CD4-positive, alpha-beta T cell treated with Interleukin-1 beta for 1 hour (primary cell): ENCODE measurements at places on chromosomes 7 and 10.

GRCh38 chr10:104328646-104328895 lies 9.7 kb downstream of the ITPRIP start:
- DNase-seq: no peak

GRCh38 chr10:15166325-15166724 lies 2.2 kb downstream of the NMT2 start:
- DNase-seq: no peak

GRCh38 chr10:132155723-132156381 lies 30.9 kb upstream of the DPYSL4 start:
- DNase-seq: no peak

DNA sequence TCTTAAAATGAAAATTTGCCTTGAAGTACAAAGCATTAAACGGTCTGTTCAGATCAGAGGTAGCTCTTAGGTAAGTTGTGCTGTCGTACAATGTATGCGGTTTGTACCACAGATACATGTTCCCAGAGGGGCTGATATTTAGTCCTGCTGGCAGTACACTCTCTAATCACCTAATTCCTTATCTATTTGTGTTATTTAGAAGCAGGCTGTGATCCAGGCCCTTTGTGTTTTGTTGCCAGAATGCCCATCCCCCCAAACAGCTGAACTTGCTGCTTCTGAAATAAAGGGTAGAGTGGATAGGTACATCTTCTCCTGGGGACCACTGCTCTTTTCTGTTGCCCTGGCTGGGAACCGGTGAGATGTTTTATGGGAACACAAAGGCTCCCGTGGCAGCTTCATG lies 84.5 kb downstream of the SND1 start:
- DNase-seq: no peak

DNA sequence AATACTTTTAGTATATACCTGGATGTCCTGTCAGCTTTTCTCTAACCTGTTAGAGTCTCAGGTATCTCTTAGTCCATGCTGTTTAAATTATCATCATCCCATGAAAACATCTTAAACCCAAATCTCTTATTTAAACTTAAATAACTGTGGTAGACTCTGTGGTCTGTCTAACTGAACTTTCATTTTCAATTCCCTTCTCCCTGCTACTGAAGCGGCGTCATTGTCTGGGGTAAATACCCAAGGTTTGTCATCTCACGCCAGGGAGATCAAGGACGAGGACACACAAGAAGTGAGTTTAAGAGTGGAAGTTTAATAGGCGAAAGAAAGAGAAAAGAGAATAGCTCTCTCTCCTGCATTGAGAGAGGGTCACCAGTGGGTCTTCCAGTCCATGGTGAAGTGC lies 804.4 kb upstream of the CELF2 start:
- no peak for DNase-seq

DNA sequence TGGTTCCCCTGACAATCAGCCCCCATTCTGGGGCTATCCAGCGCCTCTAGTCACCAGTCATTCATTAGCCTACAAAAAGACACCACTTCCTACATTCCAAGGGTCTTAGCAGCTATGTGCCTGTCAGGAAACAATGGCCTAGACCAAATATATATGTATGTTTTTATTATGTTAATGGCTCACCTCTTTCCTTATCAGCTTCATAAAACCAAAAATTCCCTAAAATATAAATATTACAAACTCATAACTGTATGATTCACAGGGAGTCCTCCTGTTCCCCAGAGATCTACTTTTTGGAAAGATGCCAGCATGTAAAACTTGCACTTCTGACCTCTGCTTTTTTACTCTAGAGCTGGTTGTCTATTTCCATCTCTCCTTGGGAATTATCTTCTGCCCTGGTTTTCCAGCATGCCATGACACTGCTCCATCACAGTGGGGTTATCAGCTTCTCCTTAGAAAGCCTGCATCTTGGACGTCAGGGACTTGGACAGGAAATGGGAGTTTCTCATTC lies 79.2 kb downstream of the ABCA13 start:
- no peak for DNase-seq

DNA sequence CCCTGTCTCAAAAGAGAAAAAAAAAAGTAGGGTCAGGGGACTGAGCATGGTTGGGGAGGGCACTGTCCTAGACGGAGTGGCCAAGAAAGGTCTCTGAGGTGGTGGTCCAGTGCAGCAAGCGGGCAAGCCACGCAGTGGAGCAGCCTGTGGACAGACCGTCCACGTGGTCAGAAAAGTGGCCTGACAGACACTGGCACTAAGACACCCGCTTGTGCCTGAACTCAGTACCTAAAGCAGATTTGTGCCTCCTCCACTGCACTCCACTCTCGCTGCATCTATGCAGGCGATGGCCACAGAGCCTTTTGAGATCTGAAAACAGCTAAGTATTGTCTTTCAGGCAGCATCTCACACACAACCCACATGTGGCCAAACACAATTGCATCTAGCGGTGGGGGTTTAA lies 8.8 kb downstream of the ASB10 start:
- DNase-seq: no peak

DNA sequence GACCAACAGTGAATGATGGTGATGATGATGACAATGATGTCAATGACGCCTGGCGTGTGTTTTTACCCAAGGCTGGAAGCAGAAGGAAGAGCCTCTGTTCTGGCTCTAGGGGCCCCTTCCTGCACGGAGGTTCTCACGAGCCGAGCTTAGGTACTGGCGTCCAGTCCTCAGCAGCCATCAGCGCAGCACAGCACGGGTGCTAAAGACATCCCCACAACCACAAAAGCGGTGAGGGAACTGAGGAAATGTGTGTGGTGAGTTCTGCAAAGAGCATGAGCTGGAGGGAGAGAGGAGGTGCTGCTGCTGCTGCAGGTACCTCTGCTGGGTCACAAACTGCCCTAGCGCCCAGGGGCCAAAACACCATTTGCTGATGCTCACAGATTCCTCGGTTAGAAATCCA lies 81.6 kb downstream of the SFMBT2 start:
- DNase-seq: no peak

GRCh38 chr10:78461333-78461732 lies 427.7 kb downstream of the RPS24 start:
- DNase-seq: no peak

DNA sequence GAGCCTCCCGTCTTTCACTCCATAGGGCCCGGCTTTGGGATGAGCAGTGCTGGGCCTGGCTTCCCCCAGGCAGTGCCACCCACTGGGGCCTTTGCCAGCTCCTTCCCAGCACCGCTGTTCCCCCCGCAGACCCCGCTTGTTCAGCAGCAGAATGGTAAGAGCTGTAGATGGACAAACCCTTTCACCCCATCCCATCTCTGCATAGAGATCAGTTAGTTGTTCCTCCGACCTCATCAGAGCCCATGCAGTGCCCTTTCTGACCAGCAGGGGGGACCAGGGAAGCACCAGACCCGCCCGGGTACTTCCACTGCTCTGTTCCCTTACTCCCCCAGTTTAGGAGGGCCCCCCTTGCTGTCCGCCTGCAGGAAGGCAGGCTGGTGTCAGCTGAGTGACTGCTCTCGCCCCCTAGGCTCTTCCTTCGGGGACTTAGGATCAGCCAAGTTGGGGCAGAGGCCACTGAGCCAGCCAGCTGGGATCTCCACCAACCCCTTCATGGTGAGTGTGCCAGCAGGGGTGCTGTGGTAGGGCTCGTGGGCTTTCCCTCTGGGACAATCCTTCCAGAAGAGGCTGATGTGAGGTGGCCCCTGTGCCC lies 9.8 kb downstream of the SAP25 start:
- DNase-seq: peak; percentile 85

DNA sequence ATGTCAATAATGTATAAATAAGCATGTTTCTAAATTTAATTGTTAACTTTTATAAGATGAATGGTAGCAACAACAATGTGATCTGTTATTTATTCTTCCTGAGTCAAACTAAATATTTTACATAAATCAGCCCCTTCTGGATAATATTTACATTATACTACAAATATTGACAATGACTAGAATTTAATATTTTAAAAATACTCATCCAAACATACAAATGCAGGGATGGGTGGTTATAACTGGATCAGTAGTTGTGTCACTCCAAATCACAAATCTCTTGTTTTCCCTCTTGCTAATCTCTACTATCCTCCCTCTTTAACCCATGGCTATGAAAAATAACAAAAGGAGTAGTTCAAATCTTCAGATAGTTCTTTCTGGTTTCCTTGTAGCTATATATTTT lies 407.0 kb downstream of the HTR7 start:
- DNase-seq: no peak

- DNase-seq: no peak
Observed at GRCh38 chr7:118352867-118353453, 128.5 kb downstream of the ANKRD7 start.

- no peak for DNase-seq
Observed at GRCh38 chr10:61921143-61921542, 19.6 kb downstream of the ARID5B start.

DNA sequence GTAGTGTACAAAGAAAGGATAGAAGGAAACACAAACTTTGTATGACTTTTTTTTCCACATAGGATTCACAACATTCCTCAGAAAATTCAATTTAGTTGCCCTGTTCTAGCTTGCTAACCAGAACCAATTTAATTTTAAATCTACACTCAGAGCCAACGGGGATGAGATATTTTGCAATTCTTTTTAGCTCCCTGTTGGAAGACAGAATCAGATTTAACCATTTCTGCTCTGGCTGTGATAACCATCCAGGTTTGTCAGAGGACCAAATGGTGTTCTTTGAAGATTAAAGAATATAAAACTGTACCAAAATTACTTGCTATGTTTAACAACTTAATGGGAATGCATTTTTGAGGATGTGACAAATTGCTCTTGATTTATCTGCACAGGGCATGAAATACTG lies 319.7 kb downstream of the HPSE2 start:
- no peak for DNase-seq

DNA sequence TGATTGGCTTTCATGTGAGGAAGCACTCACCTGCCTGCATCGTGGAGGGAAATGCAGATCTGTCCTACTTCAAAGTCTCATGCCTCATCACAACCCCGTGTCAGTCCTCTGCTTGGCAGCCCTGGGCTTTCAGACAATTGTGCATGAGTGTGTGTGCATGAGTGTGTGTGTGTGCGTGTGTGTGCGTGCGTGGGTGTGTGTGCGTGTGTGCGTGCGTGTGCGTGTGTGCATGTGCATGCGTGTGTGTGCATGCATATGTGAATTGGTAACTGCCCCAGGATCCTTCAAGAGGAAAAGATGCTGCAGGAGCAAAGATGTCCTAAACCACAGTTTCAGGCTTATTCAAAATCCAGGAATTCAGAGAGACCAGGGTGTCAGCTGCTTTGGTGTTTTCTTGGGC lies 71.3 kb downstream of the LANCL2 start:
- DNase-seq: no peak

GRCh38 chr10:119613741-119614140 lies 17.0 kb upstream of the TIAL1 start:
- DNase-seq: no peak

DNA sequence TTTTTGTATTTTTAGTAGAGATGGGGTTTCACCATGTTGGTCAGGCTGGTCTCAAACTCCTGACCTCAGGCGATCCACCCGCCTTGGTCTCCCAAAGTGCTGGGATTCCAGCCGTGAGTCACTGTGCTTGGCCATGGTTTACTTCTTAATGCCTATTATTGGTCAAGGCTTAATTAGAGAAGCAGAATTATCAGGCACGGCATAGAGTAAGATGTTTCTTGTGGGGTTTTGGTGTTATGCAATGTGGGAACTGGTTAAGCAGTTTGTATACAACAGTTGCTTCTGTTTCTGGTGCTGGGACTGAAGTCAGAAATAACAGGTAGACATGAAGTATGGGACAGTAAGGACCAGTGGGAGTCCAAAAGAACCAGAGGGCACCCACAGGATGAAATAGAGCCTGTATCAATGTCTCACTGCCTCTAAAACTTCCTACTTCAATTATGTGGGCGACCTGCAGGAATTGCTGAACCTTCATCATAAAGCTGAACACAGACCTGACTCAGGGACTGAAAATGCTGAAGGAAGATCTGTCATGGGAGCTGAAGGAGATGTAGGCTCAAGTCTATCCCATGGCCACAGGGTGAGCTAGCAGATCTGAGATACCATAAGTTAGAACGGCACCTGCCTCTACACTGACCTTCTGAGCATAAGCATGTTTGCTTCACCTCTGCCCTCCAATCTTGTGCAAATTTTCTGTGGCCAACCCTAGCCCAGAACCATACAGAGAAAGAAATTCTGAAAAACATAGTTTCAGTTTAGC lies 38.3 kb upstream of the VCL start:
- no peak for DNase-seq

GRCh38 chr7:128201690-128202085 lies 39.4 kb upstream of the LEP start:
- DNase-seq: no peak

GRCh38 chr7:80014511-80014910 lies 120.1 kb upstream of the GNAI1 start:
- no peak for DNase-seq

GRCh38 chr7:151897161-151897731 lies 20.3 kb upstream of the PRKAG2 start:
- DNase-seq: no peak

DNA sequence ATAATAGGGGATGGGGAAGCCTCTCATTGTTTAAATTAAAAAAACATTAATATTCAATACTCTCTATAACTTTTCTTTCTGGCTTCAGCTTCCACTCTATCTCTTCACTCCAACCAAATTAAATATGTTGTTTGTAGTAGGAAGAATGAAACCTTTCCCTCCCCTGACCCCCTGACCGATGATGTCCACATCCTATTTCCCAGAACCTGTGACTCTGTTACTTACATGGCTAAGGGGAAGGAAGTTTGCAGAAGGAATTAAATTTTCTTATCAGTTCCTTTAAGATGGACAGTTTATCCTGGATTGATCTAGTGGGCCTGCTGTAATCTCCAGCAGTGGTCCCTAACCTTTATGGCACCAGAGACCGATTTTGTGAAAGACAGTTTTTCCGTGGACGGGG lies 130.0 kb downstream of the PLXDC2 start:
- no peak for DNase-seq

DNA sequence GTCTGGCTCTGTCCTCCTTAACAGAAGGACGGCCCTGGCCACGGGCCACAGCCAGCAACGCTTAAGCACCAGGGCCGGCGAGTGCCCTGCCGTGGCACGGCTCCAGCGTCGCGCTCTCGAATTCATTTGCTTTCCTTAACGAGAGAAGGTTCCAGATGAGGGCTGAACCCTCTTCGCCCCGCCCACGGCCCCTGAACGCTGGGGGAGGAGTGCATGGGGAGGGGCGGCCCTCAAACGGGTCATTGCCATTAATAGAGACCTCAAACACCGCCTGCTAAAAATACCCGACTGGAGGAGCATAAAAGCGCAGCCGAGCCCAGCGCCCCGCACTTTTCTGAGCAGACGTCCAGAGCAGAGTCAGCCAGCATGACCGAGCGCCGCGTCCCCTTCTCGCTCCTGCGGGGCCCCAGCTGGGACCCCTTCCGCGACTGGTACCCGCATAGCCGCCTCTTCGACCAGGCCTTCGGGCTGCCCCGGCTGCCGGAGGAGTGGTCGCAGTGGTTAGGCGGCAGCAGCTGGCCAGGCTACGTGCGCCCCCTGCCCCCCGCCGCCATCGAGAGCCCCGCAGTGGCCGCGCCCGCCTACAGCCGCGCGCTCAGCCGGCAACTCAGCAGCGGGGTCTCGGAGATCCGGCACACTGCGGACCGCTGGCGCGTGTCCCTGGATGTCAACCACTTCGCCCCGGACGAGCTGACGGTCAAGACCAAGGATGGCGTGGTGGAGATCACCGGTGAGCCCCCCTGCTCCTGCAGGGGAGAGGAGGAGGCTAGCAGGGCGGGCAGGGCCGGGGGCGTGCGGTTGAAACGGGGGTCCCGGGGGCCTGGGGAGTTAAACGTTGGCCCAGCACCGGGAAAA lies at the start of gene HSPB1:
Gene HSPB1 (plus strand): TSS at position 327 of the 855 bp plus-strand sequence. CDS start 40 bp downstream, at position 367.
- peak; percentile 82 for DNase-seq
